ENCODE measurements at places on chromosomes 11 and 22.

DNA sequence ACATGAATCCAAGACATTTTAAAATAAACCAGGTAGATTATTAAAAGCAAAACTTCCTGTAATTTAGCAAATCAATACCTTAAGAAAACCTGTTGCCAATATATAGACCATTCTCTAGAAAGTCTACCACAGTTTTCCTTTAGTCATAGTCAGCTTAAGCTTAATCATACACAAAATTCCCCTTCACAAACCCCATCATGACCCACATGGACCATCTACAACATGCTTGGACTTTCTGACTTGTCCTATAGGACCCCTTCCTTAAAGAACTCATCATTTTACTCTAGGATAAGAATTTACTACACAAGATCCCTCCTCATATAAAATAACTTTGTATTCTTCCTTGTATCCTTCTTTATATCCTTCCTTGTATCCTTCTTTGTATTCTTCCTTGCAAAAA is 16.2 kb upstream of the RNASEH2C start:
- DNase-seq, result no peak

DNA sequence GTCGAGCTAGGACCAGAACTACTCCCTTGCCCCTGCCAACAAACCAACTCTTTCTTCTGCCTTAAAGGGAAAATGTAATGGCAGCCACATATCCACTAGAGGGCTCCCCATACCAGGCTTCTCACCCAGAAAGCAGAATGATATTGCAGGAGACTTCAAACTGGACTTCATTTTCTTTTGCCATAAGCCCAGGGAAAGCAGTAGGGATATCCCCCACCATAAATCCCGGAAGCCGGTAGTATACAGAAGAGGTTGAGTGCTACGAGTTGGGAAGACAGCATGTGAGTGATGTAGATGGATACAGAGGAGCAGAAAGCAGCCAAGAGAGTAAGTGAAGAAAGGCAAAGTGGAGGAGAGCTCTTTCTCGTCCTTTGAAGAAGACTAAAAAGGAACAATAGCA is 12.1 kb downstream of the PLAAT5 start:
- DNase-seq, result peak; percentile 55

GRCh38 chr22:44658311-44658953 is 43.6 kb upstream of the PRR5 start:
- DNase-seq, result peak; percentile 80

- DNase-seq, result no peak
These were observed 67.4 kb upstream of the ARFGAP3 start for GRCh38 chr22:42924436-42924835.

- DNase-seq, result no peak
These were observed 42.2 kb upstream of the CYP2D6 start for GRCh38 chr22:42172773-42173172.

Data from AG09319 (cell line).